ENCODE measurements at places on chromosomes 2 and 18.

DNA sequence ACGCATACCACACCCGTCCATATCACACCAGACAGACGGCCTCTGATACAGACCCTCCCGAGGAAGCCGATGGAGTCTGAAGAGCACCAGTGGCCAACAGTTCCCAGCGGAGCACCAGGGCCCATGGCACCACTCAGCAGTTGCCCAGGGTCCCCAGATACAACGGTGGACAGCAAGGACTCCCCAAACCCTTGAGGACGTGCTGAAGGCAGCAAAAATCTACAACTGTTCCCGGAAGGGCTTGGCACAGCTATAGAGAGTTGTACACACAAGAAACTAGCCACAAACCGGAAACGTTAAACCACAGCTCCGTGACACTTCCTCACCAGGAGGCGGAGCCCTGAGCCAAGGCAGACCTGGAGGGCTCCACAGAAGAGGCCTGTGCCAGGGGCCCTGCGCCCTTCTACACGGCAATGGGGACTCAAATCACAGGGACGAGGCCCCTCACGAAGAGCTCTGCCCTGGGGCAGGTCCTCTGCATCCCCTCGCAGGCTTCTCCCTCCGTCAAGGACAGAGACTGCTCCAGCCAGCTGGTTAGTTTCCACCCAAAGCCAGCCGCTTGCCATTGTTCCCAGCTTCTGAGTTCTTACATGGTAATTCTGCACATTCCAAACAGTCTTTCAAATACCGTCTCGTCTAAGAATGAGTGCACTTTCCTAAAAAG is 133.4 kb downstream of the HDAC4 start:
- no peak for DNase-seq

DNA sequence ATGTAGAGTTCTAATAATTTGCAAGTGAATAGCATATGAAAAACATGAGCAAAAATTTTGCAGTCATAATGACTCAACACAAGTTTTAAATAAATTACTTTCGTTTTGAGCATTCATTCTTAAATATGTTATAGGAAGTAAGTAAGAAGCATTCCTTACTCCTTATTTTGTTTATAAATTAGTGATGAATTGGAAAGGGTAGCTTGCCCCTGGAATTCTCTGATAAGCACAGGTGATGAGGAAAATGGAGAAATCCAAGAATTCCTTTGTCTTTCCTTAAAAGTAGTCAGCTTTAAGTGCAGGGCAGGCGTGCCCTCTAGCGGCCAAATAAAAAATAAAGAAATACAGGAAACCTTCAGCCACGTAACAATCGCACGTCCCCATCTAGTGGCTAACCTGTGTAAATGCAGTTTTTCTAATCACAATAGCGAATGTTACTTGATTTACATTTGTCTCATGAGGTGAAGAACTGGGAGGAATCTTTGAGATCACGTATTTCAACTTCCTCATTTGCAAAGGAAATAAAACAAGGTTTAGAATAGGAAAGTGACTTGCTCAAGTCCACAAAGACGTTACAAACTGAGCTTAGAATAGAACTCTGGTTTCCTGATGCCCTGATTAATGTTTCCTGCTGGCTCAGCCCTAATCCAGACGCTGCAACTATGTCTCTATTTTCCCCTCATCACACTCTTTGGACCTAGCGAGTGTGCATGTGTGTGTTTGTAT is 47.2 kb upstream of the ZNG1B start:
- no peak for DNase-seq

DNA sequence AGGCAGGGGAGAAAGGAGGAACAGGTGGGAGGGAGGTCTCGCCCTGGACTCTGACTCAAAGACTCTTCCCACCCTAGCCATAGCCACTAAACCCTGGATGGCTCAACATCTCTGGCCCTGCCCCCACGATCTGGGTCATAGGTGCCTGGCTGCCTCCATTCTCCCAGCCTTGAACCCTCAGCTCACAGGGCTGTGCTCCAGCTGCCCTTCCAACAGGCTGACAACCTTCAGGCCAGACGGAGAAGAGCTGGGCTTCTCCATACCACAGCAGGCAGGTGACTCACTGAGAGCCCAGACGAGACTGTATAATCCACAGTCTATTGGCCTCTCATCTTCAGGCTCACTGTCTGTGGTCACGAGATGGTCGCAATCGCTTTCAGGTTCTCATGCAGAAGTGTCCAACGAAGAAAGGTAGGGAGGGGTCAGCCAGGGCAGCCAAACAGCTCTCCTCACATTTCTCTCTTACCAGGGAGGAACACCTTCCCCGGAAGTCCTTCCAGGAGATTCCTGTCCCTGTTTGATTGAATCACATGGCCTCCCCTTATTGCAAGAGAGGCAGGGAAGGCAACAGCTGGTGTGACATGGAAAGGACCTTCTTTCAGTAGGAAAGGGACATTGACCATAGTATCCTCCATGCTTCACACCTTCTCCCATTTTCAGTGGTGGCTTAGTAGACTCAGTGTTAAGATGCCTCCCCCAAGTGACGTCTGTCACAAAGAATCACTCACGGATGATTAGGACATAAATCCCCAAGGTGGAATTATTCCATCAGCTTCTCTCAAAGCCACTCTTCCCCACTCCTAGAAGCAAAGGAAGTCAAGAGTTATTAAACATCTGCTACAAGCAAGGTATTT is 100.1 kb downstream of the MRO start:
- no peak for DNase-seq

DNA sequence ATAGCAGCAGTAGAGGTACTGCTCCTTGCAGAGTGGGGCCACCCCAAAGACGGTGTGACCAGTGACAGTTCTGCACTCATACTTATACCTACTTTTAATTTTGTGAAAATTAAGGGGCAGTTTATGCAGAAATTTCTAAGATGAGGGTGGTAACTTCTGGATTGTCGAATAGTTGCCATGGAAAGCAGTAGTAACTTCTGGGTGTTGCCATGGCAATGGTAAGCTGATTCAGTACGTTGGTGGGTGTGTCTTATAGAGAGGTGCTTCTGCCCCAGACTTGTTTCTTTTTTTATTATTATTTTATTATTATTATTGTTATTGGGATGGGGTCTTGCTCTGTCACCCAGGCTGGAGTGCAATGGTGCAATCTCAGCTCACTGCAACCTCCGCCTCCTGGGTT is 82.8 kb upstream of the L3MBTL4 start:
- no peak for DNase-seq

DNA sequence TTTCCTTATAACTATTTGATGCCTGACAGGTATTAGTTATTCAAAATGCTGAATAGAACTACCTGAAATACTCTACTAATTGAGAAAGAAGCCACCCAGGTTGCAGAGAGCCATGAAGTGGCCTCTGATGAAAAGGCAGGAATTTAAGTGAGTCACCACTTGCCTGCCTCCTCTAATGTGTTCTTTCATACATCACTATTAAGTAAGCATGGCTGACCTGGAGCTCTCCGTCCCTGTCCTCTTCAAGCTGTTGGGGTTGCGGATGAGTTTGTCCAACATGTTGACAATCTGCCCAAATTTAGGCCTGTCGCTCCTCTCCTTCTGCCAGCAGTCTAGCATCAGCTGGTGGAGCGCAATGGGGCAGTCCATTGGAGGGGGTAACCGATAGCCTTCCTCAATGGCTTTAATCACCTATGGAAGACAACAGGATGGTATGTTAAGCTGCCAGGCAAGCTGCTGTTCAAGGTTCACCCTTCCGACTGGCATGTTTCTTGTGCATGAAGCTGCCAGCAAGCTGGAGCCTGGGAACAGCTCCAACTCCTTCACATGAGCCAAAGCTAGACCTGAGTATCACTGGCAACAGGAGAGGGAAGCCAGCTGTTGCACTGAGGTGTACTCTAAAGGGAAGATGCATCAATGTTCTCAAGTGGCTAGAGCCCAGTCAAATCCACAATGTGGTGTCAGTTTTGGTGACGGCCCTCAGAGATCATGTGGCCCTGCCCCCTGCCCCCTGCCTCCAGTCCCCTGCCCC is 142.2 kb downstream of the EPHA4 start:
- peak; percentile 100 for DNase-seq

DNA sequence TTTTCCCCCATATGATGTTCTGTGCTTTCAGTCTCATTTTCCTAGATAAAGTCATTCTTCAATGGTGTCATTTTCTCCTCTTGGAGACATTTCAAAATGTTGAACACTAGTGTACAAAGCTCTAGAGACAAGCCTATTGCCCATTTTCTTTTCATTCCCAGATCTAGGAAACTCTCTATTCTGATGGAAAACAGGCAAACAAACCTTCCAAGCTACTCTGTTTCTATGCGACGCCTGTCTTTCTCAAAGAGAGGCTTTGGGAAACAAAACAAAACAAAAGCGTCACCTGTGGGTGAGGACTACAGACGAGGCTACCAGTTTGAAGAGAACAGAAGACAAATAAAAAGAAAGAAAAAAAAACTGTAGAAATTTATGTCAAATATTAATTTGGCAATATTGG is 311.0 kb downstream of the CBLN2 start:
- no peak for DNase-seq

GRCh38 chr2:237540223-237540775 is 26.1 kb upstream of the PRLH start:
- DNase-seq: no peak

DNA sequence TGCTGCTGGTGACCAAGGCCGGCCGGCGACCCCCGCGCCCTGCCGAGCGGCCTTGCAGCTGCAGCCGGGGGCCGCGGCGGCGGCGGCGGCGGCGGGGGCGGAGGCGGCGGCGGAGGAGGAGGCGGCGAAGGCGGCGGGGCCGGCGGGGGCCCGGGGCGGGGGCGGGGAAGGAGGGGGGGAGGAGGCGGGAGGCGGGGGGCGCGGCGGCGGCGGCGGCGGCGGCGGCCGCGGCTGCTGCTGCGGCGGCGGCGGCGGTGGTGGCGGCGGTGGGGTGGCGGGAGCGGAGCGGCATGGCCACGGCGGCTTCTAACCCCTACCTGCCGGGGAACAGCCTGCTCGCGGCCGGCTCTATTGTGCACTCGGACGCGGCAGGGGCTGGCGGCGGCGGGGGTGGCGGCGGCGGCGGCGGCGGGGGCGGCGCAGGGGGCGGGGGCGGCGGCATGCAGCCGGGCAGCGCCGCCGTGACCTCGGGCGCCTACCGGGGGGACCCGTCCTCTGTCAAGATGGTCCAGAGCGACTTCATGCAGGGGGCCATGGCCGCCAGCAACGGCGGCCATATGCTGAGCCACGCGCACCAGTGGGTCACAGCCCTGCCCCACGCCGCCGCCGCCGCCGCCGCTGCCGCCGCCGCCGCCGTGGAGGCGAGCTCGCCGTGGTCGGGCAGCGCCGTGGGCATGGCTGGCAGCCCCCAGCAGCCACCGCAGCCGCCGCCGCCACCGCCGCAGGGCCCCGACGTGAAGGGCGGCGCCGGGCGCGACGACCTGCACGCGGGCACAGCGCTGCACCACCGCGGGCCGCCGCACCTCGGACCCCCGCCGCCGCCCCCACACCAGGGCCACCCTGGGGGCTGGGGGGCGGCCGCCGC is 1.5 kb downstream of the POU3F3 start:
- DNase-seq: no peak

DNA sequence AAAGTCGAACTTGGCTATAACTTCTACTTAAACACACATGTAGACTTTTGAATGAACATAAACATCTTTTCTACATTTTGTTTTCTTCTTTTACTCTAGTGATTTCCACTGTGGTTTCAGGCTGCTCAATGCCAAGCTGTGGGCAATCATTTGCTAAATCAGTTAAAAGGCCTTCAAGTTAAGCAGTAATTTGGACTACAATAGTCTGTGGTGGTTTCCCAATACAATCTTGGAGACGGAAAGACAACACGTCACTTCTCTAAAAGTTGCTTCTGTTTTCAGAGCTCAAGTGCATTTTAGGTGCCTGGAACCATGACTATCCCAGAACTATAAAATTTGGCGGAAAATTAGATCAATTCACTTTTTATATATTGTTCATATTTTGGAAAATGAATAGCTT is 69.4 kb downstream of the TXNL1 start:
- no peak for DNase-seq

DNA sequence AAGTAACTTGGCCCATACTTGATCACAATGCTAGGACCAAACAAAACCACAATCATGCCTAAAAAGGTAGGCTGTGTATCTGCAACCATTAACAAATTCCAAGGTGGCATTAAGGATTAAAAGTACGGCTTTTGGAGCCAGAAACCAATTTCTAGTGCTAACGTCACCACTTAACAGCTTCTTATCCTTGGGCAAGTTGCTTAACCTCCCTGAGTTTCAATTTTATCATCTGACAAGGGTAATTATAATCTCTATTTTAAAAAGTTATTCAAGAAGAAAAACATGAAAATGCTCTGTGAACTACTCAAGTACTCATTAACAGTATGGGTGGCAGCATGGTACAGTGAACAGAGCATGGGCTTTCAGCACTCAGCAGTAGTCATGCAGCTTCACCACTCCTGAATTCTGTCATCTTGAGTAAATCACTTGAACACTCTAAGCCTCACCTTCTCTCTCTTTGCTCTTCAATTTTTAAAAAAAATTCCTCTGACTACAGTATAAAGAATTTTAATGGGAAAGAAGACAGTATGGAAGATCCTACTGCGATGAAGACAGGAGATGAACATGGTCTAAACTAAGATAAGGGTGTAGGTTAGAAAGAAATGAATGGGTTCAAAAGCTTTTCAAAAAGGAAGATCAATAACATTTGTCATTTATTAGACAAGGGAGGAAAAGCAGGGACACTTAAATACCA is 69.2 kb downstream of the SS18 start:
- DNase-seq: no peak

DNA sequence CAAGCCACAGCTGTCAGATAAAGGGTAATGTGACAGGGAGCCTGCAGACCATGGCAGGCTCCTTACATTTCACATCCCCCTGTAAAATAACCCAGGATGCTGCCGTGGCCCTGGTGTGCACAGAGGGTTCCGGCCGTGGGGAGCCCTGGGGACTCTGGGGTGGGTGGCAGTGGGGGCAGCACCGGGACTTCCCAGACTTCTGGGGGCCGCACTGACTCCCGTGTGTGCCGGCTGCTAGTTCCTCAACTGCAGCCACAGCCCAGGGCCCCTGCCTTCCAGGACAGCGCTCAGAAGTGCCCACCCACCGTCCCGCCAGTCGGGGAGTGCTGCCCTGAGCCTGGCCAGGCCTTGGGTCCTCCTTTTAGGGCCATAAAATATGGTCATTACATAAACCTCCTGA is 56.5 kb downstream of the CIB4 start:
- no peak for DNase-seq

DNA sequence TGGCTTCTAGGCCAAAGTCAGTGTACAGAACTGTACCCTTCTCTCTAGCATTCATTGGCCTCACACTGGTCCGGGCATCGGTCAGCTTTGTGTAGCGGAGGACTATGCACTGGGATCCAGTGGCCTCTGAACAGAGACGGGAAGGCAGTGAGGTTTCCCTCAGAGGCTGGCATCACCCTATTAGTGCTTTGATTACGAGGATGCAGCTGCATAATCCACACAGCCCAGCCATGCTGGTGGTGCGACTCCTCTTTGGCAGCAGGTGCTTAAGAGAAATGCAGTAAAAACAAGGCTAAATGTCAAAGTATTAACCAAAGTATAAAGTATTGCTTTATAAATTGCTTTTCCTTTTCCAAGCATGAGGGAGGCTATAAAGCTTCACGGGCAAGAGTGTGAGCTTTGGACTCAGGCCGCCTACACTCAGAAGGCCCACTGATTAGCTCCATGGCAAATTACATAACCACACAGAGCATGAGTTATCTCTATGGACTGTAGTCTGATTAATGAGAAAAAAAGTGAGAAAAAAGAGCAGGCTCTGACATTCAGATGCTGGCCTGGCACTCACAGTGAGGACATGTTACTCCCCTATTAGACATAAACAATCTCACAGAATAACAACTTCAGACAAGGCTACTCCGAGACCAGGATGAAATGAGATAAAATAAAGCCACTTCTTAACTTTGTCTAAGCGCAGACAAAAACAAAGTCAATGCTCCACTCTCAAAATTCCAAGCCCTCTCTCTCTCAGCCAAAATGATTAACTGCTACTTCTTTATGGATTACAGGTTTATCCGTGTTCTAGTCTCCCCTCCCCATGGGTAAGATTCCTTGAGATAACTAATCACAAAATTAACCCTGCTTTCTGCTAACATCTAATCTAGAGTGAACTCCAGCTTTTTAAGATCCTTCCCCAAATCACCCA is 6.4 kb upstream of the CRYGC start:
- no peak for DNase-seq
